ENCODE measurements at places on chromosomes 11 and 22.

GRCh38 chr11:106495046-106495445 is 417.6 kb downstream of the AASDHPPT start:
- no peak for DNase-seq

GRCh38 chr22:44728761-44729324 is 23.5 kb upstream of the ARHGAP8 start:
- no peak for DNase-seq

GRCh38 chr11:62542750-62543567 is 3.6 kb downstream of the AHNAK start:
- peak; percentile 88 for DNase-seq

GRCh38 chr11:60348116-60348515 is 21.1 kb downstream of the MS4A6E start:
- no peak for DNase-seq

GRCh38 chr11:2250041-2250440 is 20.3 kb downstream of the ASCL2 start:
- no peak for DNase-seq

GRCh38 chr11:57178334-57178733 is 3.4 kb upstream of the LRRC55 start:
- DNase-seq: no peak

DNA sequence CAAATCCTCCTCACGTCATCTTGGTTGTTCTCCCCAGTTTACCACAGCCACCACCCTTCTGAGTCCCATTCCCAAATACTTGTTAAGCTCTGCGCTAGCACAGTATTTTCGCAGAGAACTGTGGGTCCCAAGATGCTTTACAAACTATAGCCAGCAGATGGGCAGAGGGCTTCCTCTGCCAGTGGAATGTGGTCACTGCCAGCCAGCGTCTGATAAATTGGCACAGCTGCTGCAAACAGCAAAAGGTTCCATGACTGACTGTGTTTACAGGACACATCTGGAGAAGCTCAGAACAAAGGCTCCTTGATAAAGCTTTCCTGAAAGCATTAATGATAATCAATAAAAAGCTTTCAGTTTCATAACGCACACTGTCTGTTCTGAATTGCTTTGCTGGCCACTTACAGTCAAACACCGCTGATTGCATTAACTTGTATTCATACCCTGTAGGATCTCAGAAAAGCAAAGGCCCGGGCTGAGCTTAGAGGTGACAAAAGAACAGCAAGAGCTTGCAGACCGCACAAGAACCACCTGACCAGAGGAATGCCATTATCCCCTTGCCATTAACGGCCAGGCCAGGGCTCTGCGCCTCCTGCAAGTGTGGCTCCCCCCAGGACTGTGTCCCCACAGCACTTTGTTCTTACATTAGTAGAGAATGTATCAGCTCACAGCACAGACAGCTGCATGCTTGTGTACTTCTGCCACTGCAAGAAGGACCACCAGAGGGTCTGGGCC is 120.6 kb downstream of the MICAL3 start:
- DNase-seq: no peak

GRCh38 chr11:33654594-33654993 is 46.0 kb downstream of the C11orf91 start:
- DNase-seq: no peak

- DNase-seq: no peak
Observed at GRCh38 chr22:40265783-40266182, 80.5 kb upstream of the ADSL start.

- no peak for DNase-seq
Observed at GRCh38 chr11:78603792-78604191, 29.1 kb upstream of the NARS2 start.

GRCh38 chr11:8586805-8587204 is 7.2 kb downstream of the STK33 start:
- DNase-seq: no peak

DNA sequence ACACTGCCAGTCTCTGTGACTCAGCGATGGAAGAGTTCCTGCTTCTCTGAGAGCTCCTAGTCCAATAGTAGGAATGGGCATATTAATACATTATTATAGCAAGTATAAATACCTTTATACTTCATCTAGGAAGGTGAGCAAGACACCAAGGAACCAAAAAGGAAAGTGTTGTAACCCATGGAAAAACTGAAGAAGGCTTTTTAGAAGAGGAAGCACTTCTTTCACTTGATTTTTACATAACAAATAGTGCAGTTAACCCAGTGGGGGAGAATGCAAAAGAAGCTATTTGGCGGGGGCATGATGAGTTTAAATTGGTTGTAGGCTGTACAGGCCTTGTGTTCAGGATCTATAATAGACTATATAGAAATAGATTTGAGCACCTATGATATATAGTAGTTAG is 31.2 kb upstream of the C11orf87 start:
- no peak for DNase-seq

DNA sequence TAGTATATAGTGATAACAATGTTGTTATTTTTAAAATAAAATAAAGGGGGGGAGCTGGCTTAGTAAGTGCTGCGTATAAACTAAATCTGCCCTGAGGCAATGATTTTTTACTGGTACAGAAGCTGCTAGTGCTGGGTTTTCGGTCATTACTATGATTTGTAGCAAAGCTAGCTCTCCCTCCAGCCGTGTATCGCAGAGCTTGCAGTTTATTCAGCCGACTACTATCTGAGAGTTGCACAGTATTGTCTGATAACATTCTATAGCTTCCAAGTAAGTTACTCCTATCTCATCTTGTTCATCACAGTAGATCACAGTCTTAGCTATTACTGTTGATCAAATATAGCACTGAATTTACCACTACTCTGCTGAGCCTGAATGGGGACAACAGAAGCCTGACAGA is 805.5 kb upstream of the ARHGAP42 start:
- no peak for DNase-seq

DNA sequence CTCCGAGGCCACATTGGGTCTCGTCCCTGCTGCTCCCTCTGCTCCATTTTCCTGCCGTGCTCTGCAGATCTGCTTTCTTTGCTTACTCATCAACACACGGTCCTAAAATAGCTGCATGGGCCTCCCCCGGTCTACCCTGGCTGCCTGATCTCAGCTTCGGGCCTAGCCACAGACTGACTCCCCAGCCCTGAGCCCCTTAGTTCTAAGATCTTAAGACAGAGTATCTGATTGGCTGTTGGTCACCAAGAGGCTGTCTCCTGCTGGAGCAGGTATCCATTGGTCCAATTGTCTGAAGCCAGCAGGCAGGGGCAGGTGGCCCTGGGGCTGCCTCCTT is 53.7 kb upstream of the NECTIN1 start:
- no peak for DNase-seq

- no peak for DNase-seq
Observed at GRCh38 chr11:62182147-62182891, 7.7 kb upstream of the SCGB1D1 start.

- no peak for DNase-seq
Observed at GRCh38 chr11:85590848-85591483, 36.2 kb downstream of the DLG2 start.

- no peak for DNase-seq
Observed at GRCh38 chr11:8149726-8150125, 19.1 kb downstream of the RIC3 start.

- peak; percentile 44 for DNase-seq
Observed at GRCh38 chr22:38953091-38953490, 4.3 kb upstream of the APOBEC3A start.

DNA sequence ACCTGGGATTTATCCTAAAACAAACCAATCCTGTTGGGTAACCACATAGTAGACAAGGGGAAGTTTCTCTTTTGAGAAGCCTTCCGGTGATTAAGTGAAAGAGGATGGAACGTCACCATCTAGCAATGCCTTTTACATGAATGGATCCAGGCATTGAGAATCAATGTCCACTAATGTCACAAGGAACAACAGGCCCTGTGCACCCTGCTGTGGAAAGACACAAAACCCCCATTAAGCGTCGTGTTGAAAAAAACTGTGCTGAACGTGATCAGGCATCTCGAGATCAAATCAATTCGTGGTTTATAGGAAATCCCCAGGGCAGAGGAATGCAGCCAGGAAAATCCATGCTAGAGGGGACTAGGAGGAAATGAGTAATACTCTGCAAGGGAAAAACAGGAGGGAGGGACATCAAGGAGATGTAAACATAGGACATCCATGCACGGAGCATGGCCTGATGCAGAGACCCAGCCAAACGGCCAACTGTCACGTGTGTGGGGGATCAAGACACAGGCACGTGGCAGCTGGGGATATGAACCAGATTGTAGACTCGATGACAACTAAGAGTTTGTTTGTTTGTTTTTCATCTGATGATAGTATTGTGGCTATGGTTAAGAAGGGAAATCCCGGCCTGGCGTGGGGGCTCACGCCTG is 38.6 kb upstream of the CARS1 start:
- DNase-seq: peak; percentile 22

- no peak for DNase-seq
Observed at GRCh38 chr11:35377262-35377661, 42.1 kb downstream of the SLC1A2 start.

DNA sequence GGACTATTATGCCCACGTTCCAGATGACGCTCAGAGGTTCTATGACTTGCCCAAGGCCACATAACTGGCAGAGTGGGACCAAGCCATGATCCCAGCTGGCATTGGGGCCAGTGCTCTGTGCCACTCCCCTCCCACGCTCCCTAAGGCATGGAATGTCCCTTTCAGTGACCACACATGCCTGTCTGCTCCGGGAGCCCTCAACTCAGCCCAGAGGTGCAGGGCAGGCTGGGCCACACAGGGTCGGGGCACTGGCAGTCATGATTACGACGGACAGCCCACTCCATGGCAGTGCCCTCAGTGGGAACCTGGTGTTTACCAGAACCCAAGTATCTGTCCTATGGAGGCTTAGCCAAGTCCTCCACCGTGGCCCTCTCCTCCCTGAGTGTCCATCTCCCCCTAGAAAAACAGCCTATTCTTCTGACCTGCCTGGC is 10.0 kb downstream of the RHBDD3 start:
- DNase-seq: peak; percentile 9

- DNase-seq: no peak
Observed at GRCh38 chr11:31110830-31111229, 258.7 kb downstream of the DCDC1 start.

GRCh38 chr11:10857459-10857708 is 469 bp downstream of the ZBED5 start:
- no peak for DNase-seq

DNA sequence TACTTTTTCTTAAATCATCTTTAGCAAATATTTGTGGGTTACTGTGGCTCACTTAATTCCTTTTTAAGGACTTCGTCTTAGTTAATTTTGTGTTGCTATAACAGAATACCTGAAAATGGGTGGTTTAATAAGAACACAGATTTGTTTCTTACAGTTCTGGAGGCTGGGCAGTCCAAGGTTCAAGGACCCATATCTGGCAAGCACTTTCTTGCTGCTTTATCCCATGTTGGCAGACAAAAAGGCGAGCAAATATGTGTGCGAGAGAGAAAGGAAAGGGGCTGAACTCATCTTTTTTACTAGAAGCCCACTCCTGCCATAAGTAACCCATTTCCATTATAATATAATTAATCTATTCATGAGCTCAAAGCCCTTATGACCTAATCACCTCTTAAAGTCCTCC is 246.2 kb downstream of the GRM5 start:
- no peak for DNase-seq

DNA sequence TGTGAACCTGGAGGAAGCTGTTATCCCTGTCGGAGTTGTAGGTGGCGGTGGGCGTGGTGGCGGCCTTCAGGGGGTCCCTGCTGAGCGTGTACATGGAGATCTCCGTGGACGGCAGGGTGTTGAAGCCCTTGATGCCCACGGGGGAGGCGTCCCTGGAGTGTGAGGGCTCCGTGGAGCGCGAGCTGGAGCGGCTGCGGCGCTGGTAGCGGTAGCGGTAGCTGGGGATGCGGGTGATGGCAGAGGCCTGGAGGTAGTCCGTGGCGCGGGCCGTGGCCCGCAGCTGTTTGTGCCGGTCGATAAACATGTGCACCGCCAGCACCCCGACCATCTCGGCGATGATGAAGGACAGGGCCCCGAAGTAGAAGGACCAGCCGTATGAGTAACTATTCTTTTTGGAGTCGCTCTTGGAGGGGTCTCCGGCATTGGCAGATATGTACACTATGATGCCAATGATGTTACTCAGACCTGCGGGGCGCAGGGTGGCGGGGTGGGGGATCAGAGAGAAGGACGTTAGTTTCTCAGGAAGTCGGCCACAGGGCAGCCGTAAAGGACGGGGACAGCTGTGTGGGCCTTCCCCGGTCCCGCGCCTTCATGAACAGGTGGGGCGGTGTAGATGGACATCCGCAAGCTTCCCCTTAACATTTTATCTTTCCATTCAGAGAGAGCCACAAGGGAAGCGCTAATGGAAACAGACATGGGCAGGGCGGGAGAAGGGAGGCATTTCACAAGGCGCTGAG is 35.6 kb upstream of the EIF3D start:
- no peak for DNase-seq

- no peak for DNase-seq
Observed at GRCh38 chr22:23713696-23714595, 23.1 kb downstream of the RGL4 start.

DNA sequence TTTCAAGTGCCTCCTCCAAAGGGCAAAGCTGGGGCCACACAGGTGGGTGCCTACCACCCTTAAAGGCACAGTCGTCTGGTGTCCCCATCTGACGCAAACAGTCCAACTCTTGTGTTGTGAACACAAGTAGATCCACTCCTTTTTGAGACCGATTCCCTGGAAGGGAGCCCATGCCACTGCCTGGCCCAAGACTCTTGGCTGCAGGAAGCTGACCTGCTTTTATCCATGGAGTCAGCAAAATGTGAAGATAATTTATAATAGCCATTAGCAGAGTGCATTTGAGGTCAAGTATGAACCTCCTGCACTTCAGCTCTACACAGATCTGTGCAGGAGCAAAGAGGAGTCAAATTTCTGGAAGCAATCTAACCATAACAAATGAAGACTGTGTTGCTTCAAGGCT is 68.5 kb downstream of the ADM start:
- DNase-seq: no peak

DNA sequence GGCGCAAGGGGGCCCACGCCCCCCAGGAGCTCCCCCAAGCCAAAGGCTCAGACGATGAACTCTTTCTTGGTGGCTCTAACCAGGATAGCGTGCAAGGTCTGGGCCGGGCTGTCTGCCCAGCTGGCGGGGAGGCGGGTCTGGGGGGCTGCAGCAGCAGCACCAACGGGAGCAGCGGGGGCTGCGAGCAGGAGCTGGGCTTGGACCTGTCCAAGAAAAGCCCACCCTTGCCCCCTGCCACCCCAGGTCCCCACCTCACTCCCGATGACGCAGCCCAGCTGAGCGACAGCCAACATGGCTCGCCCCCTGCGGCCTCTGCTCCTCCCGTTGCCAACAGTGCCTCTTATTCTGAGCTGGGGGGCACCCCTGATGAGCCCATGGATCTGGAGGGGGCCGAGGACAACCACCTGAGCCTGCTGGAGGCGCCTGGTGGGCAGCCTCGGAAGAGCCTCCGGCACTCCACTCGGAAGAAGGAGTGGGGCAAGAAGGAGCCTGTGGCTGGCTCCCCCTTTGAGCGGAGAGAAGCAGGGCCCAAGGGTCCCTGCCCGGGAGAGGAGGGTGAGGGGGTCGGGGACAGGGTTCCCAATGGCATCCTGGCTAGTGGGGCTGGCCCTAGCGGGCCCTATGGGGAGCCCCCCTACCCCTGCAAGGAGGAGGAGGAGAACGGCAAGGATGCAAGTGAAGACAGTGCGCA is 21.6 kb upstream of the TMEM191C start:
- DNase-seq: no peak
